Left hindlimb (tissue), 1 donor: ENCODE measurements at places on chromosomes 2 and 18.

DNA sequence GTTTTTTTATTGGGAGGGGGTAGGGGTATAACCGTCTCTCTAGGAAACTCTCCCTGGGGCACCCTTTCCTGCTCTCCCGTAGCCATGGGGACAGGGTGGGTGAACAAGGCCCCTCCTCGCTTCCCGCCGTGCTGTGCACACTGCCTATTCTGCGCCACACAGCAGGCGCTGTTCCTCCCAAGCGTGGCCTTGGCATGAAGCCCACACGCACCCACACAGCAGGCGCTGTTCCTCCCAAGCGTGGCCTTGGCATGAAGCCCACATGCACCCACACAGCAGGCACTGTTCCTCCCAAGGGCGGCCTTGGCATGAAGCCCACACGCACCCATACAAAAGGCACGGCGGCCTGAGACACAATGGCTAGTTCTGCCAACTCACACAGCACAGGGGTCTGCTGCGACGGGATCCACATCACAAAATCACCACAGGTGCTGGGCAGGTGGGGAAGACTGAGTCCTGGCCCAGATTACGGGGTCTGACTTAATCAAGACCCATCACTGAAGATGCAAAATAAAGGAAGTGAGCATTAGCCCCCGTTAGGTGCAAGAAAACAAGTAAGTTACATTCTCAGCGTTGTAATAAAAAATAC lies 46.6 kb upstream of the TPO start:
- DNase-seq, result no peak

DNA sequence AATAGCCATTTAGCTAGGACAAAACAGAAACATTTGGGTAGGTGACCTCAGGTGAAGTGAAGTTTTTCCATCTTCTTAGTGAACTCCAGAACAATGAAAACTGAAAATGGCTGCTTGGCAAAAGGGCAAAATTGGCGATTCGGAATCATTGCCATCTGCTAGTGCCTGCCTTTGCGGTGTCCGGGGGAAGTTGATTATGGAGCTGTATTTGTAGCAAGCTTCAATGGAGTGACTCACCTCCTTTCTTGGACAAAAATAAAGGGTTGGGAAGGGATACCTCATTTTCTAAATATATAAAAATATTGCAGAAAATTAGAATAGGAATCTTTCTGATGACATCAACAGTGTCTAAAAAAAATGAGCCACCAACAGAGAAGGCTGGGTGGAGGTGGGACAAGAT lies 460.5 kb downstream of the TGIF1 start:
- DNase-seq, result no peak

DNA sequence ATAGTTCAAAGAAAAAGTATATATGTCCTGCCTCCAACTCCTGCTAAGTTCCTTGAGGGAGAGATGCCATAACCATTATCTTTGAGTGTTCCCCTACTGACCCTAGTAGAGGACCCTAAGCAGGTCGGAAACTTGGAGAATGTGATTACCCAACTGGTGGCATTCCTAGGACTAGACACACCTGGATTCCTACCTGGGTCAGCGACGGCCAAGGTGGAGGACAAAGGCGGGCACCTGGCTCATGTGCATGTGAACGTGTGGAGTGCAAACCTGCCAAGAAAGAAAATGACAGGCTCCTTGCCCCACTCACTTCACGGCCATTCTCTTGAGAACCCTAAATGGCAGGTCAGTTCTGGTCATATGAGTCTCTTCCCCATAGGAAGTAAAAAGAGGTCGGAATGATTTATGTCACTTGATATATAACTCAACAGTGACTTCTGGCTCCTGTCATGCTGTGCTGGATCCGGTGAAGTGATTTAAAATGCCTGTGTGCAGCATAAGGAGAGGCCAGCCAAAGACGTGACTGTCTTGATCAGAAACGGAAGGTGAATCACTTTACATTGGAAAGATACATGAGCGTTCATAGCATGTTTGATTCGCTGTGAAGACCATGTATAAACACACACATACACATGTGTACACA lies 371.6 kb downstream of the EIPR1 start:
- no peak for DNase-seq

DNA sequence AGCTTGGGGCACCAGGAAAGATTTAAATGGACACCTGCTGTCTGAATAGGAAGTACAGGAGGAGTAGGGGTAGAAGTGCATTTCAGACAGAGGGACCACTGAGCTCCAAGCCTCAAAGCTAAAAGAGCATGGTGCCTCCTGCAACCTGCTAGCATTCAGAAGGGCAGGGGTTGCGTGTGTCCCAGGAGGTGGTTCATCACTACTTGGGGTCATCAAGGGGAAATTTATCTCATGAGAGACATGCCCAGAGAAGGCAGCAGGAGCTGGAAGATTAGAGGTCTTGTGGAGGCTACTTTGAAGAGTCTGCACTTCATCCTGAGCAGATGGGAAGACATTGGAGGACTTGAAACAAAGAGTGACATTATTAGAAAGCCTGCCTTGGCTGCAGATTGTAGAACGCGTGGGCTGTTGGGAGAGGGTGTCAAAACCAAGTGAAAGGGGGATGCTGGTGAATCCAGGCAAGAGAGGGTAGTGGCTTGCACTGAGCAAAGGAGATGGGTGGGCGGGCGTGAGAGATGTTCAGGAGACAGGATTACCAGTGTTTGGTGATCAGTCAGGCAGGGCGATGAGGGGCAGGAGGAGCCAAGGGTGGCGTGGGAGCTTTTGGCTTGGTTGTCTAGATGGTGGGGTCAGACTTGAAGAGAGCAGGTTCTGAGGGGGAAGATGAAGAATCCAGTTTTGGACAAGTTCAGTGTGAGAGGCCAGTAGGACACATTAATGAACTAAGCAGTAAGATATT lies 154.0 kb downstream of the DYSF start:
- DNase-seq, result peak; percentile 16

DNA sequence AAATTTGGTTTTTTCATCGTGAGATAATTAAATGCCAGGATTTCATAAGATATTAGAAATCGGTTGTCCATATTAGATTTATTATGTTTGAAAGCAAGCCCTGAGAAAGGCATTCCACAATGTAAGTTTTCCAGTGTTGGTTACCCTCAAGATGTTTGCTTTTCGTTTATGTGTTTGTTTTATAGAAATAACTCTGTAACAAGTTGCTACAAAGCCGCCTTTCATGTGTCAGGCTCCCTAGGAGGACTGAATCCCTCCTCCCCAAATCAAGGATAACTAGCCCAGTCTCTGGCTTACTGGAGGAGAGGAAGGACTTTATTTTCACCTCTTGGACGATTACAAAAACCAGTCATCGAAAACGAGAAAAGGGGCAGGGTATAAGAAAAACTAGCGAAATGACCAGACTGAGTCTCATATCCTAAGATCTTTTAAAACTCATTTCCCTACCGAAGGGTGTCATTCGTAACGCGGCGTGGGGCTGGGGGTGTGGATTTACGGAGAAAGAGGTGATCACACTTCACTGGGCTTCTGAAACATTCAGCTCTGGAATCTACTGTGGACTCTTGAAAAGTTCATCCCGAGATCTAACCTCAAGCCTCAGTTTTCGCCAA lies 1.0 kb upstream of the PEX13 start:
- DNase-seq, result peak; percentile 29

GRCh38 chr2:133599811-133600210 lies 31.5 kb upstream of the NCKAP5 start:
- DNase-seq, result no peak

DNA sequence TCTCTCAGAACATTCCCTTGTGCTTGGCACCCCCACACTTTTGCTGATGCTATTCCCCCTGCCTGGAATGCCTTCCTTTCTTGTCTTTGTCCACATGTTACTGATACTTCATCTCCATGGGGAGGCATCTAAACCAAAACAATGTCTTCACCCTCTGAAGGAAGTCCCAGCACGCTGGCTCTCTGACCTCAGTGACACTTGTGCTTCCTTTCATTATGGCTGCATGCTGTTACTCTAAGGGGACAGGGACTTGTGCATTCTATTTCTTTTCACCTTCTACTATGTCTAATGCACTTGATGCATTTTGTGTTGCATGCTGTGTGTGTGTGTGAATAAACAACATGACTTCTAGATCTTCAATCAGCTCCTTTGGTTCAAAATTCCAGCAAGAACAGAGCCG lies 24.6 kb downstream of the EFR3B start:
- no peak for DNase-seq

GRCh38 chr18:74204526-74205152 lies 56.3 kb downstream of the TIMM21 start:
- no peak for DNase-seq

GRCh38 chr2:225889452-225889851 lies 489.9 kb downstream of the NYAP2 start:
- DNase-seq, result no peak

DNA sequence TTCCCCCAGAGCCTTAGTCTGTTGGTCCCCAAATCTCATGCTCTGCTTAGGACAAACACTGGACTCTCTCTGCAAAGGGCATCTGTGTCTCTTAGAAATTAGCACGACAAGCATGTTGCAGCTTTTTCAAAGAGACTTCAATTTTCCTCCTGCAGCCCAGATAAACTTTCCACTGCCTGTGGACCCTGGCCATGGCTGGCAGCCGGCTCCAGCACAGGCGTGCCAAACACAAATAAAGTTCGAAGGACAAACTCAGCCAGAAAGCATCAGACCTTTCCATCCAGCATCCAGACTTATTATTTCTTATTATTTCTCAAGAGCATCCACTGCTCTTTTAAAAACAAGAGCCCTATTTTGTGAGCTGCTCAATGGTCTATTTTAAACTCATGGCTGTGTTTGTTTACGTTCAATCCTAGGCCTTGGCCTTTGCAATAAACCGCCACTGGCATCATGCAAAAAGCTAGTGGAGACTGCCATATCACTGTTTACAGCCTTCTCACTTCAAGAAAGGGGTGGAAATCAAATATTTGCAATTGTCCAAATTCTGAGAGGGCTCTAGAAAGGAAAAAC lies 300.8 kb downstream of the BCL11A start:
- DNase-seq, result peak; percentile 65

- no peak for DNase-seq
These were observed 109.1 kb upstream of the RMDN2 start for GRCh38 chr2:37816036-37816435.

GRCh38 chr2:174333372-174334277 lies 1.1 kb upstream of the SP9 start:
- DNase-seq, result peak; percentile 46

- no peak for DNase-seq
These were observed 13.0 kb upstream of the DAPL1 start for GRCh38 chr2:158782136-158782535.
